ENCODE measurements at places on chromosomes 12 and 14.

- DNase-seq: no peak
Observed at GRCh38 chr12:19248929-19249602, 119.5 kb downstream of the PLEKHA5 start.

DNA sequence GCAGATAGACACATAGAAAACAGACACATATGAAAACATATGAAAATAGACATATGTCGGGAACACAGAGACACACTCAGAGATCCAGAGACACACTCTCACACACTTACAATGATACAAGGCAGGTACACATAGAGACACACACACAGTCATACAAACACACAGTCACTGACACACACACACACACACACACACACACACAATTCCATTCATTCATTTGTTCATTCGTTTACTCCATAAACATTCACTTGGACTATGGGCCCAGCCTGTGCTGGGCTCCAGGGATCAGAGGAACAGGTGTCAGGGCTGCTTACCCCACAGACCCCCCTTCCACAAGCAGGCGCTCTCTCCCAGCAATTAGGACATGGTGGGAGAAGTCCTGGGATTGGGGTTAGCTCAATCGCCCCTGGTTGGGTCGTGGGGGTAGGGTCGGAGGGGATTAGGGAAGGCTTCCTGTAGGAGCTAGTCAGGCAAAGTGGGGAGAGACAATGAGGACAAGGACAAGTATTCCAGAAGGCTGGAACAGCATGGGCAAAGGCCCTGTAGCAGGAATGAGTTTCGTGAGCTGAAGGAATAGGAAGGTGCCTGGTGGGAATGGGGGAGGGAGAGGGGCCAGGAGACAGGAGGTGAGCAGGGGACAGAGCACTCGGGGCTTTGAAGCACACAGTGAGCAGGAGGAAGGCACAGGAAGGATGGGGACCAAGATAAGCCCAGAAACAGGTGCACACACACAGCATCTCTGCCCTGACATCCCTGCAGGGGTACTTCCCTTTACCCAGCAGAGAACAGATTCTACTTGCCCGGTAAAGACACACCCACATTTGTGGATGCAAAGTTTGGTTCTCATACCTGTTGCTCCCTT is 6.5 kb downstream of the RASAL1 start:
- no peak for DNase-seq

GRCh38 chr14:54216827-54217226 is 180.0 kb upstream of the CDKN3 start:
- no peak for DNase-seq

DNA sequence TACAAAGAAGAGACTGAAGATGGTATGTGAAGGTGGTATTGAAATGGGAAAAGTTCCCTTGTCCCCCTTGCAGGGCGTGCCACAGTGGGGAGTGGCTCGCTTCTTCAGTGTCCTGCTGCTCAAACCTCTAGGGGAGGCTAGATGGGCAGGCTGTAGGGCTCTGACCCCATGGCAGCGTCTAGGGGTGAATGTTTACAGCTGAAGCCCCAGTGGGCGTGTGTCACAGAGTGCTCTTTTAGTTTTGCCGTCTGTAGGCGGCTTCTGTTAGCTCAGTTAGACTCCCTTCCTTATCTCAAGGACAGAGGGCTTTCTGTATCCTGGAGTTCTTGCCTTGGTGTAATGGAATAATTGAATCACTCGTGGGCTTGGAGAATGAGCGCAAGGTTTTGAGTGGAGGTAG is 266.2 kb downstream of the RAD51B start:
- no peak for DNase-seq

DNA sequence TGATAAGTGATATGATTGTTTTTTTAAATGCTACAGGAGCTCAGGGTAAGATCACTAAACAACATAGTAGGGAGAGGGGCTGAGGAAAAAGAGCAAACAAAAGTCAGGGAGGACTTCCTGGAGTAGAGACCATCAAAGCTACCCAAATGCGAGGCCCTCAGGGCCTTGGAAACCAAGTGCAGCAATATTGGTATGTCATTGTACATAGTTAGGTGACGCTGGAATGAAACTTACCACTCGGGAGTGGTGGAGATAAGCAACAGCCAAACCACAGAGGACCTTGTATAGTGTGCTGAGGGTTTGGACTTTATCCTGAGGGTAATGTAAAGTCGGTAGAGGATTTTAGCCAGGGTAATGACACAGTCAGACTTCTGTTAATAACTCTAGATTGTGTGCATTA is 13.8 kb downstream of the KITLG start:
- DNase-seq: no peak

GRCh38 chr14:54749727-54750126 is 152.9 kb downstream of the GCH1 start:
- no peak for DNase-seq

GRCh38 chr14:68785534-68786490 is 7.1 kb downstream of the ZFP36L1 start:
- no peak for DNase-seq
